A673 (cell line): ENCODE measurements at places on chromosomes 3 and 15. TPM values are rescaled to one million over a fixed set of nuclear protein-coding genes. Genes with fewer than 3 reads are reported as not detected.

Gene VIPR1
- 0.26 and 0.31 TPM in 2 replicates for total RNA-seq

DNA sequence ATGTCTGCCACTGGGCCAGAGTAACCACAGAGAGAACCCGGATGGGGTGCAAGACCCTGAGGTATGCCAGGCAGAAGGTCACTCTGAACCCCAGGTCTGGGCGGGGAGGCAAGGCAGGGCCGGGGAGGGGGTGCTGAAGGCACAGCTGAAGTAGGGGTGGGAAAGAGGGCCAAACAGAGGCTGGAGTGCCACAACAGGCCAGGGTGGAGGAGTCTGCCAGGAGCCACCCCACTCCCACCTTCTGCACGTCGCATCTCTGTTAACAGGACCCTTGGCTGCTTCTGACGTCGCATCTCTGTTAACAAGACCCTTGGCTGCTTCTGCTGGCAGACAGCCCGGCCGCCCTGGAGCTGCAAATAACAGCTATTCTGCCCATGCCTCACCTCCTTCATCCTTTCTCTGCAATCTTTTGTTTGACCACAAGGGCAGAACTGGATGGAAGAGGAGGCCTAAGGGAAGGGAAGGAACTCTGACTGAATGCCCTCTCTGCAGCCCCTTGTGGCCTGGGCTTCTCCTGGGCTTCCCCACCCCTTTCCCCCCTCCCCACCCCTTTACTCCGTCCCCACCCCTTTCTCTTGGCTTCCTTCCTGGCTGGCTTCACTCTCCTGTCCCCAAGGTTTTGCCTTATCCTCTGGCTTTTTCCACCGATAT, 20.6 kb upstream of the FBLN2 start:
- DNase-seq, result peak; percentile 39

DNA sequence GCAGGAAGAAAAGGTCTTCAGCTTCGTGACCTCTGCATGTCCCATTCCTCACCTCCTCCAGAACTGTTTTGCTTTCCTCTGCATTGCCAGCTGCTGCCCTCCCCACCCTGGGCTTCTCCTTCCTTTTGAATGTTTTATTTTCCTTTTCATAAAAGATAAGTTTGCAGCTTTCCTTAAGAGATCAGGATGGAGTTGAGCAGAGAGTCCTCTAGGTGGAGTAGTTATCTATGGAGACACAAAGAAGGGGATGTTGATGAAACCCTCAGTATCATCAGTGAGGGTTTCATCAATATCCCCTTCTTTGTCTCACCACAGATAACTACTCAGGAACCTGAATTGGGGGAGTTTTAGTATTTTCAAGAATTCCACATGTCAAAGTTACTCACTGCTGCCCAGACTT, 19.0 kb upstream of the SLC25A36 start:
- DNase-seq, result peak; percentile 23

- no peak for DNase-seq
Observed at GRCh38 chr3:23189187-23189586, 13.9 kb upstream of the UBE2E2 start.
